Purkinje cell (primary cell): ENCODE measurements at places on chromosomes 12 and 14. TPM values are rescaled to one million over a fixed set of nuclear protein-coding genes. Genes with fewer than 3 reads are reported as not detected.

The NGB gene
- 0.59 TPM in 1 of 2 replicates, not detected in the other for polyA plus RNA-seq

The PTPRO gene
- 6.8 TPM in 1 of 2 replicates, not detected in the other for polyA plus RNA-seq

The CD163L1 gene
- polyA plus RNA-seq = 0.63 TPM in 1 of 2 replicates, not detected in the other

The SLC35E3 gene
- 9.7 and 16.7 TPM in 2 replicates for polyA plus RNA-seq

The SERPINA10 gene
- 0.84 and 1.7 TPM in 2 replicates for polyA plus RNA-seq

The IL26 gene
- not detected in 2 replicates for polyA plus RNA-seq

The DHH gene
- 0.24 and 0.94 TPM in 2 replicates for polyA plus RNA-seq

The DERA gene
- polyA plus RNA-seq = 1.2 and 15.6 TPM in 2 replicates

The B4GALNT3 gene
- polyA plus RNA-seq = 0.74 TPM in 1 of 2 replicates, not detected in the other

The OTUB2 gene
- 2.5 and 4.2 TPM in 2 replicates for polyA plus RNA-seq

The PDZRN4 gene
- 0.11 and 3.4 TPM in 2 replicates for polyA plus RNA-seq
